CD4-positive, alpha-beta T cell treated with Interferon gamma for 1 hour (primary cell): ENCODE measurements at places on chromosomes 2 and 18.

- no peak for DNase-seq
These were observed 21.6 kb downstream of the GPD2 start for GRCh38 chr2:156457523-156458517.

DNA sequence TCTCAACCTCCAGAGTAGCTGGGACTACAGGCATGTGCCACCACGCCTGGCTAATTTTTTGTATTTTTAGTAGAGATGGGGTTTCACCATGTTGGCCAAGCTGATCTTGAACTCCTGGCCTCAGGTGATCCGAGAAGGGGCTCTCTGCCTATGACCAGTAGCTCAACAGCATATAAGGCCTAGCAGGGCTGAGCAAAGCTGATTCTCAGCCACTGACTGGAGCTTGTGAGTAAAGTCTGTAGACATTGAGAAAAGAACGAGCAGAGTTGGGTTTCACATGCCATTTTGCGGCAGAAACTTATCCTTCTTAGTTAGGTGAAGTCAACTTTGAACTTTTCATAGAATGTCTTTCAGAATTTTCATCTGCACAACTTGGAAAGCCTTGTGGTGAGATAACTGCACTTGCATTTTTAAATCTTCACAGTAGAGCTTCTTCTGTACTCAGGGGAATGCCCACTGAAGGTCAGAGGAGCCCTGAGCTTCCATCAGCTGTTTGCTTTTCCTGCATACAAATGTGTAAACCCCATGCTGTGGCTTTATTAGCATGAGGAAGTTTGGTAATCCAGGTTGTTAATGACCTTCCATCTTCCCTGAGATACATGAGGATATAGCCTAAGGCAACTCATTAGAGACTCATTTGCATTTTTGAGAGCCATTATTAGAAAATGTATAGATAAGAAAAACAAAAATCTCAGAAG lies 602.4 kb downstream of the METTL4 start:
- no peak for DNase-seq

DNA sequence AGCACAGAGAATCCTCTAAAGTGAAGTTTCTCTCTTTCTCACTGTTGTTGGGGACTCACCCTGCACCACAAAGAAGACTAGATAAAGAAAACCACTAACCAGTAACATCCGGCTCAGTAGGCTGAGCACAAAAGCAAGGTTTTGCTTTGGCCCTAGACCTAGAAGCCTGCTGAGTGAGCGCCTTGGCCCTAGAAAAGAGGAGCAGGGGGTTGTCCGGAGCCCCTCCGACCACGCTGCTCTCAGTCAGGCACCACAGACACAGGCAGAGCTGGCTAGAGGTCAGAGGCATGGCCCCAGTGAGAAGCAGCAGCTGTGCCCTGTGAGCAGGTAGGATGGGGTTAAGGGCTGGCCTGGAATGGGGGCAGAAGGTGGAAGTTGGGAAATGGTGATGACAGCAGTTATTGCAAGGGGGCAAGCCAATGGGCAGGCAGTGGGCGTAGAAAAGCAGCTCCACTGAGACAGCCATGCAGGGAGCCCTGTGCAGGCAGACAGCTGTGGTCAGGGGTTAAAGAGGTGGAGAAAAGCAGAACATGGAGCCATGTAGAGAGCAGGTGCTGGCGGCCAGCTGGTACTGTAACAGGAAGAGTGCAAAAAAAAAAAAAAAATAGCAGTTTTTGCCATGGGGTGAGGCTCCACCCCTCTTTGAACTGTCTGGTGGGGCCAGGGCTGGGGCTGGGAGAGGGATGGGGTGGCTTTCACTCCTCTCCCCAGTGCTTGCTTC lies 36.9 kb upstream of the SLC14A1 start:
- DNase-seq: peak; percentile 66

DNA sequence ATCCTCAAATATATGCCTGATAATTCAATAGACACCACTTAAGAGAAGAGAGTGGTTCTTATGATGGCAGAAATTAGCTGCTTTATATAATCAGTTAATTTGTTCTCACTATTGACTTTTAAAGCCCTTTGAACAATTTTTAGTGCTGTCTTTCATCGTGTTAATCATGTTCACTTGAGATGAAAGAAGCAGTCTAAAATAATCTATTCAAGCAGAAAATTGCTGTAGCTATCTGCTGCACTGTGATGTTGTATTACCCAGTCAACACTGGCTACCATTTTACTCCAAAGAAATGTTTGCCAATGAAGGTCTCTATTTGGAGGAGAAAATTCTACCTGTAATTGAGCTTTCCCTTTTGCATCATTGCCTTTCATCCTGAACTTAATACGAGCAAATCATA lies 459.8 kb upstream of the FSIP2 start:
- DNase-seq: no peak

GRCh38 chr2:173567493-173567892 lies 212.8 kb downstream of the CDCA7 start:
- no peak for DNase-seq

DNA sequence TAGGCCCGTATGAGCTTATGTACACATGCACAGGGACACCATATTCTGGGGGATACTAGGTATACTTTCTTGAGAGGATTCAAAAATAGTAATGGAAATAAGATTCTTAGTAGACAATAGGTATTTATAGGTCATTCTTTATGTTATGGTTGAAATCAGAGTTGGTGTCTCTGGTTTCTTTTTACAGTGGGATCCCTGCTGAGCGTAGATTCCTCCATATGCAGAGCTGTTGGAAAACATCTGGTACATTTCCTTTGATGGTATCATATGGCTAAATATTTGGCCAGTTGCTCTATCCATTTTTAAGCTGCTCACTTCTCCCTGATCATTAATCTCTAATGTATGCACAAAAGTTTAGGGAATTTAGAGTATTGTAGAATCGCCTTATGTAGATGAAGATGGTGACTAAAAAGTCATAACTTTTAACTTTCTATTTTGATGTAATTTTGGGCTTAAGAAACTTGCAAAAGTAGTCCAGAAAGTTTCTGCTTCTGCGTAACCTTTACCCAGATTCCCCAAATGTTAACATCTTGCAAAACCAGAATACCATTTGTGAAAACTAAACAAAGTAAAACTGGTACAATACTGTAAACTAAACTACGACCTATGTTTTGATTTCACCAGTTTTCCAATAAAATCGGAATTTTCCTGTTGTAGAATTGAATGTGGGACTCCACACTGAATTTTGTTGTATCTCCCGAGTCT lies 5.4 kb downstream of the ARHGAP28 start:
- DNase-seq: no peak

DNA sequence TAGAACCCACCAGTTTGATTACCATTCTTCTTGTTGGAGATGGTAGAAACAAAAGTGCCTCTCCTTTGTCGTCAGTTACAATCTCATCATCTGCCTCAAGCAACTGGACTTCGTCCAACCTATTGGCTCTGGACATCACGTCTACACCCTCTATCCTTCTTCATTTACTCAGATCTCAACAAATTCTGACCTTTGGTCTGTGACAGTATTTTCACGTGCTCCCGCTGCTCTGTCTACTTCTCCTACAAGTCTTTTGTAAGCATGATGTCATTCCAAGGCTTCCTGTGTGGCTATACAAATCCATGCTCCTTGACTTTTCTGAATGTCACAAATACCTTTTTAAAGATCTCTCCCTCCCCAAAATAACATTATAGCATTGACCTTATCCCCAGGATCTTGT lies 43.0 kb upstream of the PID1 start:
- DNase-seq: no peak

GRCh38 chr2:25301453-25302352 lies 40.0 kb downstream of the DNMT3A start:
- peak; percentile 60 for DNase-seq
